ENCODE measurements at places on chromosomes 1 and 21.

DNA sequence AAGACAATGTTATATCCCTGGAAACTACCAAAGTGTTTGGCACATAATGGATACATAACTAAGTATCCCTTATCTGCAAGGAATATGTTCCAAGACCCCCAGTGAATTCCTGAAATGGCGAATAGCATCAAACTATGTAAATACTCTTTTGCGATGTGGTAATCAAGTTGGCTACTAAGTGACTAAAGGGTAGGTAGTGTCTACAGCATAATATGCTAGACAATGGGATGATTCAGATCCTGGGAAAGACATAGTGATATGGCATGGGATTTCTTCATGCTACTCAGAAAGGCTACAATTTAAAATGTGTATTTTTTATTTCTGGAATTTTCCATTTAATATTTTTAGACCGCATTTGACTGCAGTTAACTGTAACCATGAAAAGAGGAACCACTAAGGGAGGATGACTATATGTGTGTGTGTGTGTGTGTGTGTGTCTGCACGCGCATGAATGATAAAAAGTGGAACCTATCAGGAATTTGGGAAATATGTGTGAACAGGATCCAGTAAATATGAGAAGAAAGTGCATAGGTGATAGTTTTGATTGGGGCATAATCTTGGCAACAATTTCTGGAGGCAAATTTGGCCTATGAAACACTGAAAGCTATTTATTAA is 1899.9 kb downstream of the NCAM2 start:
- no peak overlapping the region for H3K4me3 ChIP-seq
- DNase-seq = no peak
- no peaks in the 10 kb centered on the region for H3K4me1 ChIP-seq
- H3K36me3 ChIP-seq = no peaks in the 10 kb centered on the region

- H3K36me3 ChIP-seq = no peaks in the 10 kb centered on the region
- peaks cover 20% of the 10 kb centered on the region for H3K4me1 ChIP-seq
- peak overlapping the region; percentile 55 for H3K27ac ChIP-seq
- H3K4me3 ChIP-seq = peak overlapping the region; percentile 13
- DNase-seq = peak; percentile 60
Measured at GRCh38 chr1:64171797-64172281, 31.6 kb upstream of the UBE2U start.

DNA sequence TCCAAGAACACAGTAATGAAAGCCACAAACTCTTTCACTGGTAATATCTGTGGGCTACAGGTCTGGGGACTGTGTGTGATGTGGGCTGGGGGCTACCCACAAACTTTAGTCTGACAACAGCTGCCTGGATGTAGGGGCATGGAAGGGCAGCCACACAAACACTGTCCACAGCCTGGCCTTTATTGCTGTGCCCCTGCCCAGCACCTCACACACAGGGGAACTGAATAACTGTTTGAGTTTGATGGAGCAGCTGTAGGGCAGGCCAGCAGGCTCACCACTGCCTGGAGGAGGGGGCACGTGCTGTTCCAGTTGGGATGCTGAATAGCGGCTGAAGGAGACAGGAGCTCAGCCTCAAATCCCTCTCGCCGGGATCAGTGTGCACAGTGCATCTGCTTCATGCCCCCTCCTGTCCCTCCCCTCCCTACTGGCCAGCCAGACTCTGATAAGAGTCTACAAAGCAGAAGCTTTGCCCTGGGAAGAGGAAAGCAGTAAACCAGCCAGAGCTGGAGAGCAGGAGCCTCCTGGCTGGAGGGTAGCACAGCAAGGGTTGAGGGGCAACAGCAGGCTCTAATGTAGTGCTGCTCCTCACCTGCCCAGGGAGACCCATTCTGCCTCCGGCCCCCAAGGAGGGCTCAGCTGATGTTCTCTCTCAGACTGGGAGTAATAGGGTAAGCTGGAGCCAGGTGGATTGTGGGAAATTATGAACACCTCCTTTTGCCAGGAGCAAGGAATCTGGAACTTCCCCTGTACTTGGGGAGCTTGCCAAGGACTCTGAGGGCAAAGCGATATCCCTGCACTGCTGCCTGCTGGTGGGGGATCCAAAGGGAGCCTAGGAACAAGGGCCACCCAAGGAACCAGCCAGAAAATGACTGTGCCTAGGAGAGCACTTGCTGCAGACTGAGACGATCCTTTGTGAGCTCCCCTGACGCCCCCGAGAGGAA is 70.2 kb upstream of the GOLT1A start:
- H3K4me3 ChIP-seq = no peak overlapping the region
- DNase-seq = no peak
- H3K27me3 ChIP-seq = no peaks in the 10 kb centered on the region

- H3K27ac ChIP-seq = no peak overlapping the region
- DNase-seq = peak; percentile 26
- no peaks in the 10 kb centered on the region for H3K36me3 ChIP-seq
Measured at GRCh38 chr1:94801919-94802546, 18.1 kb upstream of the SLC44A3 start.

DNA sequence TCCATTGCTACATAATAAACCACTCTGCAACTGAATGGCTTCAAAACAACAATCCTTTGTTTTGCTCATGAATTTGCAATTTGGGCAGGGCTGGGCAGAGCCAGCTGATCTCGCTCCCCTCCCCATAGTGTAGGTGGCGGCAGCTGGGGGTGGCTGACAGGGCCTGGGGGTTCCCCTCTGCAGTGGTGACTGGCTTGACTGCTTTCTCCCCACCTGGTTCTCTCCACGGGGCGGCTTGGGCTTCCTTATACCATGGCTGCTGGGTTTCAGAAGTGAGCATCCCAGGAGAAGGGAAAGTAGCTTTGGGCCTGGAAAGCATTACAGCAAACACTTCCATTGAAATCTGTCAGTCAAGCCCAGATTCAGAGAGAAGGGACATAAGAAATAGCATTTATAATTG is 129.7 kb upstream of the ZBTB40 start:
- peaks cover 97% of the 10 kb centered on the region for H3K27me3 ChIP-seq
- no peak for DNase-seq
- no peak overlapping the region for H3K27ac ChIP-seq
- no peaks in the 10 kb centered on the region for H3K4me1 ChIP-seq

GRCh38 chr1:99645699-99646531 is at the start of gene PALMD:
TSS of gene PALMD (plus strand) at chr1:99646113. CDS start at chr1:99646318, 205 bp downstream.
- no peak within 1 kb of the TSS for H3K27ac ChIP-seq
- H3K4me3 ChIP-seq = no peak within 1 kb of the TSS
- DNase-seq = no peak
- no peaks in the 10 kb centered on the region for H3K4me1 ChIP-seq
- H3K27me3 ChIP-seq = no peaks in the 10 kb centered on the region

GRCh38 chr1:53532377-53532776 is 73.2 kb downstream of the DMRTB1 start:
- H3K4me1 ChIP-seq = no peaks in the 10 kb centered on the region
- H3K36me3 ChIP-seq = no peaks in the 10 kb centered on the region
- no peak for DNase-seq

- no peaks in the 10 kb centered on the region for H3K4me1 ChIP-seq
- DNase-seq = no peak
- H3K27me3 ChIP-seq = peaks cover 10% of the 10 kb centered on the region
- H3K27ac ChIP-seq = no peak overlapping the region
- no peaks in the 10 kb centered on the region for H3K36me3 ChIP-seq
Measured at GRCh38 chr1:168141871-168142385, 5.2 kb upstream of the GPR161 start.

DNA sequence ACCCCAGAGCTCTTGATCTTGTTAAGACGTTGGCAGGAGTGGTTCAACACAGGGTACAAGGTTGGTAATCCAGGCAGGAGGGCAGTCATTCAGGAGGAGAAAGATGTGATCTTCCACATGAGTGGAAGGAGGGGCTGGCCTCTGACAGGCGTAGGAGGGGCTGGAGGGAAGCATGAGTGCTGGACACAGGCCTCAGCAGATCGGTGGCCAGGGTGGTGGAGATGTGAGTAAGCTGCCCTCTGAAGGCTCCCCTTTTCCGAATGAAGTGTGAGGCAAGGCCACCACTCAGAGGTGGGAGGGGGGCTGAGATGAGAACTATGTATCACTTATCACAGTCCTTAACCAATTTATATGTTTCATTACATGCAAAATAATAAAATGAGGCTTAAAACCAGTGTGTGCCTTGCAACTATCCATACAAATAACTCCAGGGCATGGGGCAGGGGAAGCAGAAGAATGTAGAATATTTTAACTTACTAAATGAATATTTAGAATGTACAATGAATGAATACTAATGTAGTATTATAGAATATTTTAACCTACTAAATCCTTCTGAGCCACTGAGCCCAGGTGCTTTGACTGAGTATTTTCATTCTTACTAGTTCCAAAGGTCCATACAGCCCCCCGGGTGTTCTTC is 103.5 kb upstream of the TLR5 start:
- H3K27ac ChIP-seq = no peak overlapping the region
- no peak overlapping the region for H3K4me3 ChIP-seq
- no peak for DNase-seq
- peaks cover 12% of the 10 kb centered on the region for H3K27me3 ChIP-seq

- no peak overlapping the region for H3K27ac ChIP-seq
- H3K4me3 ChIP-seq = no peak overlapping the region
- H3K27me3 ChIP-seq = no peaks in the 10 kb centered on the region
- H3K4me1 ChIP-seq = no peaks in the 10 kb centered on the region
Measured at GRCh38 chr1:19525607-19526545, 40.5 kb upstream of the CAPZB start.

DNA sequence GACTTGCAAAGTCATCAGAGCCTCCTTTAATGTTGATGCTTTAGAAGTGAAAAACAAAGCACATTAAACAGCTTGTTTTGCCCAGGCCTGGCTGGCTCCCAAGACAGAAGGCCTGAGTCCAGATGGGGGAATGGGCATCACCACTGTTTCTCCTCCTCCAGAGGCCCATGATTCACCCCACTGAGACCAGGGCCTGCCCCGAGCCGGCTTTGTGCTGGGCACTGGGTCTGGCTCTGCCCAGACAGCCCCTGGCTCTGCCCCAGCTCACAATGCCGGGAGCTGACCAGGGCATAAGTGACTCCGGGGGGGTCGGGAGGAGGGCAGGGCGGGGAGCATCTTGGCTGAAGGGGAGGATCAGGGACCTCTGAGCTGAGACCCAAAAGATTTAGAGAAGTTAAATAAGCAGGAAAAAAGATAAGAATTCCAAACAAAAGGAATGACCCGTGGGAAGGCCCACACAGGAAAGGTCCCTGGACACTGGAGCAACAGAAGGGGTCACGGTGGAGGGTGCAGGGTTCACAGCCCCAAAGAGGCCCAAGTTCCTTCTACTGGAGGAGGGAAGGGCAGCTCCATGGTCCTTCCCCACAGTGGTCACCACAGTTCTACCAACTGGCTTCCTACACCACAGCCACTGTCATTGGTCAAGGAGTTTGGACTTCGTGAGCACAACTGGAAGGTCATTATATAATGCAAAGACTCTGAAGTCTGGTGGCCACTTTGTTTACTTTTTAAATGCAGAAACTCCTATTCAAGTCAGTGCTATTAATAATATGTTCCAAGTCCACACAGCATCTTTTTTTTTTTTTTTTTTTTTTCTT is 5.5 kb downstream of the C2CD2 start:
- no peaks in the 10 kb centered on the region for H3K4me1 ChIP-seq
- H3K36me3 ChIP-seq = no peaks in the 10 kb centered on the region
- no peak overlapping the region for H3K4me3 ChIP-seq
- no peak for DNase-seq
- no peaks in the 10 kb centered on the region for H3K27me3 ChIP-seq
- no peak overlapping the region for H3K27ac ChIP-seq

- no peaks in the 10 kb centered on the region for H3K27me3 ChIP-seq
- H3K4me3 ChIP-seq = no peak overlapping the region
- DNase-seq = no peak
- no peaks in the 10 kb centered on the region for H3K36me3 ChIP-seq
- no peak overlapping the region for H3K27ac ChIP-seq
Measured at GRCh38 chr1:76335882-76336281, 261.3 kb downstream of the ST6GALNAC3 start.

DNA sequence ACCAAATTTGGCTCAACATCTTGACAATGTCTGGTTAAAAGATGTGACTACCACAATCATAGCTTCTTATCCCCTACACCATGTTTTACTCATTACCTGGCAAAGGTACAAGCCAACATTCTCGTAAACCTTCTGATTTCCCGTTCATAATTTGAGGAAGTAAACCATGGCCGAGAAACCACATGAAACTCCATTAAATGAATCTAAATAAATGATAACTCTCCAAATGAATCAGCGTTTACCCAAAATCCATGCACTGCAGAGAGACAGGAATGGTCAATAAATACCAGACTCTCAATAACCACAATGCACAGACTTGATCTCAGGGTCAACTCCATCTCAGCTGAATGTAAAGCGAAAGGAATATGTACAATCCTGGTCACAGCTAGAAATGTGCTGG is 125.2 kb downstream of the TYW3 start:
- no peak overlapping the region for H3K4me3 ChIP-seq
- H3K27me3 ChIP-seq = no peaks in the 10 kb centered on the region
- H3K4me1 ChIP-seq = peaks cover 7% of the 10 kb centered on the region
- H3K36me3 ChIP-seq = no peaks in the 10 kb centered on the region
- no peak for DNase-seq

DNA sequence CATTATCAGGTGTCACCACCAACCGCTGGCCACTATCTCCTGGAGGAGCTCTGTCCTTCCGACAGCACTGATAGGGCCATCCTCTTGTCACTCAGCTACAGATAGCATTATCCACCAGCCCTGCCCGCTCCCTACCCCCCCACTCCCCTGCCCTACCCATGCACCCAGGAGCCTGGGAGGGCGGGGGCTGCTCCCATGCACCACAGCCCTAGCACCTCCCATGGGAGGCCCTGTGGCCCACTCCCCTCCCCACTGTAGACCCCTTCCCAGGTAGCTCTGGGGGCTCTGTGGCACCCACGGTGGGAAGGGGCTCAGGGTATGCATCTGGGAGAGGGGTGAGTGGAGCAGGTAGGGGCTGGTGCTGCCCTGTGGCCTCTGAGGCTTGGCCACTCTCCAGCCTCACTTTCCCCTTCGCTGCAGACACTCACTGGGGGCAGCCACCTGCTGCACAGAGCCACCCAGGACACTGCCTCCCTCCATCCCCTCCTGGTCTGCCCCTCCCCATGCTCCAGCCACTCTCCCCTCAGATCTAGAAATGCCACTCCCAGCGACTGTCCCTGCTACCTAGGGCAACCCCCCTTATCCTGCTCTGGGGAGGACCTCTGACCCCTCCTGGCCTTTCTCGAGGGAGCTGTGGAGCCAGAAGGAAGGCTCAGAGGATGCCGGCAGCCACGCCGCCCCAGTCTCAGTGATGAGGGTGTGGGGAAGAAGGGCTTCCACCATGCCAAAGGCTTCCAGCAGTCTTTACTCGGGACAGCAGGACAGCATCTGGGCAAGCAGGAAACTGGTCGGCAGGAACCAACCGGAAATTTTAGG is 58.5 kb downstream of the WNT9A start:
- H3K4me3 ChIP-seq = no peak overlapping the region
- DNase-seq = no peak
- no peaks in the 10 kb centered on the region for H3K4me1 ChIP-seq

DNA sequence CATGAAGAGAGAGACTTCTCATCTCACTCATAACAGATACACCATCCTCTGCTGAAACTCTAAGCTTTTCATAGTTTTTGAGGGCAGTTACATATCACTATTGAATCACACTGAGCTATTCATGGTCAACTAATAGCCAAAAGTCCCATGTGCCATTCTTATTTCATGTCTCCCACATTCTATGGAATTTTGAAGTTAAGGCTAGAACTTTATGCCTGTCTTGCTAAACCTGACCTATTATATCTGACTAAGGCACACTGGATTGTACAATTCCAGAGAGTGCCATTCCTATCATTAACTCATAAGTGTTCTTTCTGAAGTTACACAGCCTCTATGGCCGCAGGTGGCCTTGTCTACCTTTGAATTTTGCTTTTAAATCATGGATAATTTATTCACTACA is 254.3 kb downstream of the PTPRC start:
- no peaks in the 10 kb centered on the region for H3K27me3 ChIP-seq
- DNase-seq = no peak
- no peaks in the 10 kb centered on the region for H3K36me3 ChIP-seq
- no peak overlapping the region for H3K4me3 ChIP-seq

Data from MM.1S (cell line).